Type B pancreatic cell (in vitro differentiated cells): ENCODE measurements at places on chromosomes 12 and 14. TPM values are rescaled to one million over a fixed set of nuclear protein-coding genes. Genes with fewer than 3 reads are reported as not detected.

GRCh38 chr14:68507544-68508081 lies 285.3 kb downstream of the ZFP36L1 start:
- no peak for DNase-seq

GRCh38 chr14:61227884-61228591 lies 53.1 kb downstream of the TMEM30B start:
- DNase-seq, result no peak

- no peak for DNase-seq
These were observed 59.1 kb downstream of the ESR2 start for GRCh38 chr14:64234877-64235651.

GRCh38 chr12:61412201-61412600 lies 848.0 kb upstream of the USP15 start:
- no peak for DNase-seq

- DNase-seq, result no peak
These were observed 169.9 kb downstream of the CRADD start for GRCh38 chr12:93846936-93847516.

GRCh38 chr12:107468182-107468581 lies 217.4 kb upstream of the PWP1 start:
- DNase-seq, result no peak

GRCh38 chr14:23252006-23252405 lies 14.3 kb downstream of the RNF212B start:
- DNase-seq, result no peak

- no peak for DNase-seq
These were observed 7.5 kb upstream of the NPFF start for GRCh38 chr12:53514628-53515290.

DNA sequence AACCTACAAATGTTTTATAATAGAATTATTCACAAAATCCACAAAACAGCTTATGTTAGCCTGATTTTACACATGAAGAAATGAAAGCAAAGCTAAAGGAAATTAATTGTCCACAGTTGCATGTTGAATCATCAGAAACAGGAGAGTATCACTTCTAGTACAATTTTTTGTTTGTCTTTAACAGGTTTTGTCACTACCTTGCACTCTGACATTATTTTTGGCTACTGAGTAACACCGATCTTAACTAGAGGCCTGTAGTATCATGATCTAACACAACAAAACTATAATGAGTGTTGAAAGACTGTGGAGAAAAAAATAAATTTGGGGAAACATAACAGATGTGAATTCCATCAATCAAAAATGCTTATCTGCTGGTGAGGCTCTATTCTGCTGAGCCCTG lies 60.1 kb downstream of the TAOK3 start:
- no peak for DNase-seq

The SART3 gene
- 48.5 and 72.6 TPM in 2 replicates for total RNA-seq

The IFNG-AS1 gene
- not detected in 2 replicates for total RNA-seq
